H4 (cell line): ENCODE measurements at places on chromosomes 1 and 21. TPM values are rescaled to one million over a fixed set of nuclear protein-coding genes. Genes with fewer than 3 reads are reported as not detected.

The FAM151A gene
- not detected in 2 replicates for total RNA-seq

The KDM5B gene
- 27.6 and 38.1 TPM in 2 replicates for total RNA-seq

- DNase-seq = no peak
Measured at GRCh38 chr1:16605532-16606505, 7.5 kb downstream of the NBPF1 start.

DNA sequence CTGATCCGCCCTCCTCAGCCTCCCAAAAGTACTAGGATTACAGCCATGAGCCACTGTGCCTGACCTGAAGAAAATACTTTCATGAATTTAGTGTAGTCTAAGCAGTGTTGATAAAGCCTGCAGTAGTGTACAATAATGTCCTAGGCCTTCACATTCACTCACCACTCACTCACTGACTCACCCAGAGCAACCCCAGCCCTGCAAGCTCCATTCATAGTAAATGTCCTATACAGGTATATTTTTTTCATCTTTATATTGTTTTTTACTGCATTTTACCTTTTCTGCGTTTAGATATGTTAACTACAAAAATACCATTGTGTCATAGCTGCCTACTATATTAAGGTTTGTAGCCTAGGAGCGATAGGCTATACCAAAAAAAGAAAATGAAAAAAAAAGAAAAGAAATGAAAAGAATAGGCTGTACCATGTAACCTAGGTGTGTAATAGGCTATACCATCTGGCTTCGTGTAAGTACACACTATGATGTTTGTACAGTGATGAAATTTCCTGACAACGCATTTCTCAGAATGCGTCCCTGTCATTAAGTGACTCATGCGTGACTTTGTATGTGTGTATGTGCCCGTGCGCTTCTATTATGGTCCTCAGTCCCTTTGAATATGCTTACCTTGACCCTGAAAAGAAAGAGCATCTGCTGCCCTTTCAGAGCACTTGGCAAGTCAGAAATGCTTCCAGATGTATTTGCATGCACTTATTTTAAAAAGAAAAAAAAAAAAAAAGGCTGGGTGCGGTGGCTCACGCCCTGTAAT, 9.2 kb upstream of the SLAMF8 start:
- peak; percentile 61 for DNase-seq

- DNase-seq = peak; percentile 30
Measured at GRCh38 chr1:202192770-202193613, 607 bp upstream of the LGR6 start.
